AG09309 (cell line): ENCODE measurements at places on chromosomes 16 and 17.

DNA sequence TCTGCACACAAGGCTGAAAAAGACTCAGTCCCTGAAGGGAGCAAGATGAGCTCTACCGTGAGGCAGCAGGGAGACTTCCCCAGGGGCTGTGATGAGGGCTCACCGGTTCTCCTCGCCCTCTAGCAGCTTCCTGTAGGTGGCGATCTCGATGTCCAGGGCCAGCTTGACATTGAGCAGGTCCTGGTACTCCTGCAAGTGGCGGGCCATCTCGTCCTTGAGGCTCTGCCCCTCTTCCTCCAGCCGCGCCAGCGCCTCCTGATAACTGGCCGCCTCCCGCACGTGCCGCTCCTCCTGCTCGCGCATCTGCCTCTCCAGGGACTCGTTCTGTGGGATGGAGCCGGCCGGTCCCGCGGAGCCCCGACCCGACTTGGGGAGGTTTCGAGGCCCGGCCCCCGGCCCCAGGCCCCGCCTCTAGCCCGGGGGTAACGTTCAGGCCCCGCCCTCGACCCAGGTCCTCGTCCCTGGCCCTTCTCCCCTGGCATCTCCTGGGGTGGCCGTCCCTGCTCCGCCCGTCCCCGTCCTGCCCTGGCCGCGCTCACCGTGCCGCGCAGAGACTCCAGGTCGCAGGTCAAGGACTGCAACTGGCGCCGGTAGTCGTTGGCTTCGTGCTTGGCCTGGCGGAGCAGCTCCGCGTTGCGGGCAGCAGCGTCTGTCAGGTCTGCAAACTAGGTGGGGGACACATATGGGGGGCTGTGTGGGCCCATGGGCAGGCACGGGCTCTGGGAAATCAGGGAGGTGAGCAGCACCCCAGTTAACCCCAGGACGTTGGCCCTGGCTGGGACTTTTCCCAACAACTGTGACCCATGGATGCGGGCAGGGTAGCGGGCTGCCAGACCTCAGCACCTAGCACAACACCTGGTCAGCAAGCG, 3.9 kb downstream of the GFAP start:
- DNase-seq, result no peak

DNA sequence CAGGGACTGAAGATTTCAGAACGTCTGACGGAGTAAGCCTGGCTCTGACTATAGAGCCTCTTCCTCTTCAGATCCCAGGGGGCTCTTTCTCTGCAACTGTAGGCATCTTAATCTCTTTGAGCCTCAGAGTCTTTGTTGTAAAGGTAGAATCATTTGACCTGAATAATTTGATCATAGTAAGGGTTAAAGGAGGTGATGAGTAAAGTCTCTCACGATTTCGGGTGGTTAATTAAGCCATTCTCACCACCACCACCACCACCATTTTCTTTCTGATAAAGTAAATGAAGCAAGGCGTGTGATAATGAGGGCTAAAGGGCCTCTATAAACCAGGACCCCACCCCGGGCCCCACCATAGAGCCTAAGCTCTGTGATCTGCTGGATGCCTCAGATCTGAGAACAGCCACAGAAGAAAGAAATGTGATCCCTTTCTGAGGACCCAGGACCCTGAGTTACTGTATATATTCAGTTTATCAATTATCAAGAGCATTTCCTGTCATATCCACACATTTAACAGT, 33.0 kb upstream of the ADAMTS18 start:
- DNase-seq, result no peak

DNA sequence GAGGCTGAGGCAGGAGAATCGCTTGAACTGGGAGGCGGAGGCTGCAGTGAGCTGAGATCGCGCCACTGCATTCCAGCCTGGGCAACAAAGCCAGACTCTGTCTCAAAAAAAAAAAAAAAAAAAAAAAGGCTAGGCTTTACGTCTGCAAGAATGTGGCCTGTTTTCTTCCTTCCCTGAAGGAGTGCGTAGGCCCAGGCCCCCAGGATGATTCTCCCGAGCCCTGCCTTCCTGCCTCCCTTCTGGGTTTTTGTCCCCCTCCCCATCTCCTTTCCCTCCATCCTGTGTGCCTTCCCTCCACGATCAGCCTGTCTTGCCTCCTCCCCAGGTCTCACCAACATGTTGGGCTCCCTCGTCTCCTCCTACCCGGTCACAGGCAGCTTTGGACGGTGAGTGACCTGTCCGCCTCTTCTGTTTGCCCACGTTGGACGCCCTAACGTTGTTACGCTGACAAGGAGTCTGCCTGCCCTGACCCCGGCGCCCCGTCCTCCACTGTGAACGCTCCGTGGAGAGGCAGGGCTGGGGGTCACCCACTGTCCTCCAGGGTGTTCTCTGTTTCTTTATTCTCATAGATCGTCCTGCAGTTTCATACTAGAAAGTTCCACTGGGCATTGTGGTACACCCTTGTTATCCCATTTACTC, 15.7 kb upstream of the RNF213 start:
- DNase-seq, result no peak

DNA sequence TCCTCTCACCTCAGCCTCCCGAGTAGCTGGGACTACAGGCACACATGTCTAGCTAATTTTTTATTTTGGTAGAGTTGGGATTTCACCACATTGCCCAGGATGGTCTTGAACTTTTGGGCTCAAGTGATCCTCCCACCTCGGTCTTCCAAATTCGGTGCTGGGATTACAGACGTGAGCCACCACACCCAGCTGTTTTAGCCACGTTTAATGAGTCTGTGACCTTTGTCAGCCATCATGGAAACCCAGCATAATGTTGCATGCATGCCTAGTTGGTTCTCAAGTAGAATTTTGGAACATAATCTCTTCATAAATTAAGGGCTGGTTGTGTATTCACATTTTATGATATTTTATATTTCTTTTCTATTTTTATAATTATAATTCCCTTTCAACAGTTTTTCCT, 42.0 kb downstream of the GOSR1 start:
- DNase-seq, result no peak

DNA sequence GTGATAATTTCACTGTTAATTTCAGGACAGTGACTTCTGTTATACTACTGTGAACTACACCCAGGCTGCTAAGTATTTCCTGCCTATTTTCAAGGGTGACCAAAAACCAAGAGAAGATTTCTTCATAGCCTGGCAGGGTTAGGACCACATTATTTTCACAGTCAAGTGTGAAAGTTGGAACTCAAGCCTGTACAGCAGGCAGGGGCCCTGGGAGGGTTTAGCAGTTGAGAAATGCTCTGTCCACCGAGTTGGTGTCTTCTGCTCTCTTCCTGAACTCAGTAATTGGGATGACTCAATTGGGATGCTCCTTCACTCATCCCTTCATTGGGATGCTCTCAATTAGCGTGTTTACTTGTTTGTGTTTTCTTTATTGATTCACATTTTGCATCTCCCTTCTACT, 347.3 kb upstream of the CDH11 start:
- DNase-seq, result no peak

GRCh38 chr17:42193216-42193968, 902 bp downstream of the GHDC start:
- no peak for DNase-seq

GRCh38 chr17:31411707-31412285, 20.3 kb downstream of the RAB11FIP4 start:
- DNase-seq, result no peak

DNA sequence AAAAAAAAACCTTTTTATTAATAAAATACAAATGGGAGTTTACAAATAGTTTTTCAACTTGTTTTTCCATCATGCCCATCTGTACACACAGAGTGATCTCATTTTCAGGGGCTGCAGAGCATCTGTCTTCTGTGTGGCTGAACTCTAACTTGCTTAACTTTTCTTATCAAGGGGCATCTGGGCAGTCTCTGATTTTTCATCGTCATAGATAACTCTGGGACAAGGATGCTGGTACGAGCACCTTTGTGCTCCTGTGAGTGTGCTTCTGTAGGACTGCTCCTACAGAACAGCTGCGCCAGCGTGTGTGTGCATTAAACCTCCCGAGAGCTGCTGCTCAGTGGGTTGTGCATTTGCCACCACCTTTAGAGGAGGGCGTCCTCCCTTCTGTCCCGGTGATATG, 34.6 kb upstream of the TAC4 start:
- DNase-seq, result no peak

GRCh38 chr17:74045608-74046280, 157.7 kb upstream of the RPL38 start:
- no peak for DNase-seq

- DNase-seq, result no peak
These were observed 4.5 kb upstream of the EFNB3 start for GRCh38 chr17:7700510-7700909.

GRCh38 chr17:17866425-17866824, 29.6 kb upstream of the SREBF1 start:
- DNase-seq, result no peak
